ENCODE measurements at places on chromosomes 13 and 19.

GRCh38 chr19:49567861-49568441, 12.4 kb downstream of the NOSIP start:
- DNase-seq = no peak

DNA sequence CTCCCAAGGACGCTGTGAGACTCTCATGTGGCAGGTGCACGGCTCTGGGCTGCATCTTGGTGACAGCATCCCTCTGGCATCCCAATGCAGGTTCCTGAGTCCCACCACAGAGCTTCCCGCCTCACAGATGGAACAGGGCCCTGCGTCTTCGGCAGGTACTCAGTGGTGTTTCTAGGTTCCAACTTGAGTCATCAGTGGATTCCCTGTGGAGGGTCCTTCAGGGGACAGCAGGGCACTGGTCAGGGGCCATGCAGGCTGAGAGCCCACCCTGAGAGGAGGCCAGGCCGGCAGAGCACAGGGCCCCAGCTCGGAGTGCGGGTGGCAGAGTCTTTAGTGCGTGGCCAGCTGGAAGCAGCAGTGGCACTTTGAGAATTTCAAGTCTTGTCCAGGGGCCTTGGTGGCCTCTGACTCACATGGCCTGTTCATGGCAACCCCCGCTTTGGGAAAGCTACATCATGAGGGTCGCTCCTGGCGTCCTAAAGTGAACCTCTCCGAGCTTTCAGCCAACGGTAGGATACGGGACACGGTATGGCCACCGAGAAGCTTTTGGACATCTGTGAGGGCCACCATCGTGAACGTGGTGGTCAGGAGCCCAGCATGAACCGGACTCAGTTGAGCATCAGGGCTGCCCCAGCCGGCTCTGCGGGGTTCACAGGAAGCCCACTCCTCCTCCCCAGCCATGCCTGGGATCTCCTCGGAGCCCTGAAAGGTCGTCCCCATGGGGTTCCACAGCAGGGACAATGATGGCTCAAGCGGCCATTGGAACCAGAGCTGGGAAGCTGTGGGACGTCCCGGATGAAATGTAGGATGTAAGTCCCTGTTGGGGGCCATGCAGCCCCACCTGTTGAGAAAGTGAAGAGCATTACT, 72.0 kb upstream of the MCF2L start:
- peak; percentile 6 for DNase-seq

- no peak for DNase-seq
Observed at GRCh38 chr13:112761701-112762689, 72.2 kb downstream of the ATP11A start.

DNA sequence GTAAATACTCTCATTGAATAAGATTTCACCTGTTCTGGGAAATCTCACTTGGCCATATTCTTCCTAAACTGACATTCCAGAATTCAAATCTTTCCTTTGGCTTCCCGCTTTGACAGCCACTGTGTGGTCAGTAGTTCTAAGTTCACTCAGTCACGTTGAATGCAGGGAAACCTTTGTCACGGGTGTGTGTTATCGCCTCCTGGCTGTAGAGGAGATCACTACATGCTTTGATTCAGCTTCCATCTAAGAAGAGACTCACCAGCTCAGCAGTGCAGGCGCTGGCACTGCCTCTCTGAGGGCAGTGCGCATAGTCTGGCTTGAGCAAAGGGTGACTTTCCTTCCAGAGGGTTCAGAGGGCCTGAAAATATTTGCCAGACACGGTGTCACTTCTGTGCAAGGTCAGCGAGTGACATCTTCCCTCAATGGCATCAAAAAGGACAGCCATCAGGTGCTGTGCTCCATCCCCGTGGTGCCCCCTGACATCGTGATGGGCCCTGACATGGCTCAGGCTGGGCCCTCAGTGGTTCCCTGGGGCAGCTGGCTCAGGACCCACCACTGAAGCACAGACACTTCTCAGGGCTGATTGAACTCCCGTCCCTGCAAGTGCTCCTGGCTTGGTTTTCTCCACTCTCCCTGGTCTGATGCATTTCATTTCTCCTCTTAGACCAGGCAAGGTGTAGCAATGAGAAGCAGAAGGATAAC, 635.4 kb upstream of the ARGLU1 start:
- DNase-seq = peak; percentile 67

GRCh38 chr13:33933810-33934209, 115.9 kb downstream of the RFC3 start:
- no peak for DNase-seq
